ENCODE measurements at places on chromosomes 1 and 21.

- no peak for ATAC-seq
These were observed 11.7 kb upstream of the RNF2 start for GRCh38 chr1:185033686-185034085.

DNA sequence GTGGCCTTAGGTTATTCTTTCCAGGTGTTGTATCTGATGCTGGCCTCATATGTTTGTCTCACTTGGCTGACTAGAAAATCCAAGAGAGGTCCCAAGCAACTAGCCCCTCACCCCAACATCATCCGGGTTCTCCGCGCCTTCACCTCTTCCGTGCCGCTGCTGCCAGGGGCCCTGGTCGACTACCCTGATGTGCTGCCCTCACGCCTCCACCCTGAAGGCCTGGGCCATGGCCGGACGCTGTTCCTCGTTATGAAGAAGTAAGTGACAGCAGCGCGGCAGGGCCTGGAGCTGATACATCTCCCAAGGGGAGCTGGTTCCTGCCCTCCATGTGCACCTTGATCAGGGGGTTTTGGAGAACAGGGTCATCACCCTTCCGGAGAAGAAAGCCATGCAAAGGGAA lies 11.2 kb downstream of the PINK1 start:
- ATAC-seq, result no peak

- no peak for ATAC-seq
These were observed 490.4 kb downstream of the PTPRC start for GRCh38 chr1:199129247-199129646.

DNA sequence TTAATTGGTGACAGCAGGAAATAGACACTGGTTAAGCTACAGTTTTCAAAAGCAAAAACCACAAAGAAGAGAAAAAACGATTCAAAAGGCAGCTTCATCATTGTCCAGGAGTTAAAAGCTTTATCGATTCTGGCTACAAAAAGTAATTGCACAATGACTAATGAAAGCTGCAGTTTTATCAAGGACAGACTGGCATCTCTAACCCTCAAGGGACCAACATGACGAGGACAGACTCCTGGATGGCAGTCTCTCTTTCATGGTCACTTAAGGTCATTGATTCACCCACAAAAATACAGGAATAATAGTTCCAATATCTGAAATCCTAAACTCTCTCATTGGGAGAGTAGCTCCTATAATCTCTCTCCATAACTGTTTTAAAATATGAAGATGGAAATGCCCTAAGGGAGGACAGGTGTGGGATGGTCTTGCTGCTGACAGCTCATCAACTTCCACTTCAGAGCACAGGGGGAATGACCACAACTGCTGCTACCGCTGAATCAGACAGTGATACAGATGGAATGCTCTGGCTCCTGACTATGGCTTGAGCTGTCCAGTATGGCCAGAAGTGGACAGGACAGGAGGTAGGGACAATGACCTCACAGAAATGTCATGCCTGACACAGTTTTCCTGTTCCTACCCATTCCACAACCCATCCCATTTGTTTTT lies 17.4 kb upstream of the CPLANE2 start:
- ATAC-seq, result no peak

- ATAC-seq, result no peak
These were observed 42.4 kb downstream of the RIMS3 start for GRCh38 chr1:40622936-40623629.

DNA sequence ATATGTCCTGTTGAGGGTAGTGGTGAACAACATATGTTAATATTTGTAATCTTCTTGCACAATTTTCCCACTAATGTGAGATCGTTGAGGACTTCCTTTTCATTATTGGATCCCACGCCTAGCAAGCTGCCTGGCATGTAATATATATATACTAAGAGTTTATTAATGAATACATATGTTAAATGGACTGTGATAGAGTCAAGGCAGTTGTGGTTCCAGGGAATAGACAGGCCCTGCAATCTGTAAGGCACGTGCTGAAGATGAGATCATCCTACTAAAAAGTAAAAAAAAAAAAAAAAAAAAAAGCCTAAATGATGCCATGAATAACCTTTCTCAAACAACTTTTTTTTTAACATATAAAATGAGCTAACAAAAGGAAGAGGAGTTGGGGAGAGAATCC lies 28.9 kb downstream of the PLPPR5 start:
- no peak for ATAC-seq

DNA sequence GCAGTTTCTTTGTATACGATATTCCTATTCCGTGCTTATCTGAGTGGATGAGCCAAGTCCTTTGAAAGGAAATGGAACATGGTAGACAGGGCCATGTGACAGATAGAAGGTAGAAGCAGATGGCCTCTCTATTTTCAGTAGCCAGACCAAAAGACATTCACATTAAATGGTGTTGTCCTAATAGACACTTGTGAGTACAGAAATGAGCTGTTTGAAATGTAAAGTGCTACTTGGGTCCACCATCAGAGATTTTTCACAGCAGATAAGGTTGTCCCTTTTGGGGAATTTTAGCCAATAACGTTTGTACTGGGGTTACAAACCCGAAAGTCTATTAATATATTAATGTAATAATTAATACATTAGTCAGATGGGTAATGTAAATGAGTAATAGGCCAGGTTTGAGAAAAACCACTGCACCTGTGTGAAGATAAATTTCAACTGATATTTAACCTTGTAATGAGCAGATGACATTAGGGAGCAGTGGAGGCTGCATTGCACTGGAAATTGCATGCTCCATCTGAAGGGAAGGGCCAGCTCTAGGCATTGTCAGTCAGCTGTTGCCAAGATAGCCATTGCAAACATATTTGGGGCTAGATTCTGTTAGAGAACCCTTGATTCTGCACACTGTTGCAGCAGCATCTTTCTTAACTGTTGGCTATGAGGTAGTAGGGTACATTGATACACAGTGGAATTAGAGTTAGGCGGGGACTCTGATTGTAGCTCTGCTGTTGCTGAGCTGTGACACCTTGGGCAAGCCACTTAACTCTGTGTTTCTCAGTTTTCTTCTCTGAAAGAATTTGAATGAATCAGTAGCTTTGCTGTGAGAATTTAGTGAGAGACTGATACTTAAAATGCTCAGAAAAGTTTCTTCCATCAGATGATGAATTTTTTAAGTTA lies 43.8 kb downstream of the FGGY start:
- no peak for ATAC-seq

- ATAC-seq, result no peak
These were observed 51.0 kb upstream of the EFHD2 start for GRCh38 chr1:15358565-15359133.

DNA sequence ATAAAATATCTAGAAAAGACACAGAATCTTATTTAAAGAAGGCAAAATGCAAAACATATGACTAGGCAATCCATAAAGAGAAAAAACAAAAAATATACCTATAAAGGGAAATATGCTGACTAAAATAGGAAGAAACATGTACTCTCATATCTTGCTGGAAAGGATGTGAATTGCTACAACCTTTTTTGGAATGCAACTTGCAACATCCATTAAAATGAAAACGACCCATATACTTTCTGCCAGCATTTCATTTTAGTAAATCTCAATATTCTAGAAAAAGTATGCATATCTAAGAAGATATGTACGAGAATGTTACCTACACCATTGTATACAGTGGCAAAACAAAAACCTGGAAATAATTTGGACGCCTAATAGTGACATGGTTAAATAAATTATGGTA lies 56.6 kb downstream of the EDEM3 start:
- ATAC-seq, result no peak

DNA sequence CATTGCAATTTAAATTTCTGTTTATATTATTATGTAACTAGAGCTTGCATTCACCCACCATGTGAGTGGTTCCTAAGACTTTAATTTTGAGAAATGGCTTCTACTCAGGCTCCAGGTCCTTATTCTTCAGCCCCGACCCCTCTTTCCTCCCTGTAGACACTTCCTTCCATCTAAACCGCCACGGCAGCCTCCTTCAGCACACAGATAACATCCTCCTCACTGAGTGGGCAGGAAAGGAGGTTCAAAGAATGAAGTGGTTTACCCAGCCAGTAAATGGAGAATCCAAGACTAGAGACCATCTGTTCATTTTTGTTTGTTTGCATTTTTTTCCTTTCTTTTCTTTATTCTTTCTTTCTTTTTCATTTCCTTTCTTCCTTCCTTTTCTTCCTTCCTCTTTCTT lies 37.1 kb upstream of the SOD1 start:
- ATAC-seq, result no peak

- no peak for ATAC-seq
These were observed 140.3 kb downstream of the PLXNA2 start for GRCh38 chr1:208103597-208104513.

DNA sequence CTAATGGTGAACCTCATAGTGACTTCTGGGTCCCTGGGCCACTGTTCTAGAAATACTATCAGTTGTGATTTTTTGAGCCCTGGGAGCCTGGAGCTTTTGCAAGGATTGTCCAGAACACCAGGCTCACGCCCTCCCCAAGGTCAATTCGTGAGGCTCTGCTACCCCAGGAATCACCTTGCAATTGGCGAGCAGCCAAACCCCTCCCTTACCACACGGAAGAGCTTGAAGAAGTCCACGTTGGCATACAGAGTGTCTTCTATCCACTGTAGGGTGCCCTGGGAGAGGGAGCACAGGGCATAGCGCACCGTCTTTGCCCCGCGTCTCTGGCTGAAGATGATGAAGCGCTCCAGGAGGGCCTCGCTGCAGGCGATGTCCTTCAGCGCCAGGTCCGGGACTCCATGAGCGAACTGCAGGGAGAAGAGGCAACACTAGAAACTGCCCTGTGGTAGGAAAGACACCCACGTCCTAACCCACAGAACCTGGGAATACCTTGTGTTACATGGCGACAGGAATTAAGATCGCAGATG lies 22.3 kb downstream of the ABCA4 start:
- ATAC-seq, result no peak

DNA sequence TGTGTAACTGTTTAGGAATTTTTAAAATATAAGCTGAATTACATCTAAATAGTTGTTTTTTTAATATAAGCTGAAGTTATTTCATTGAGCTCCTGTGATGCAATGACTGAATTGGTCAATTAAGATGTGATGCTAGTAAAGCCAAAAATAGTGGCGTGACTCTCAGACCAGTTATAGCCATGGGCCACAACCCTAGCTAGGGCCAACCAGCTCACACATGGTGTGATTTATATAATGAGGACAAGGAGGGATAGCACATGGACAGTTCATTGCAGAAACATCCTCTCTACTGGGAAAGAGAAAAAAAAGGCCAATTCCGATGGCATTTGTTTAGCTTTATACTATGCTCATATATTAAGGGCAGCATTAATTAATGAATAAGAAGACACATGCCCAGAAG lies 119.3 kb upstream of the PROX1 start:
- ATAC-seq, result no peak

DNA sequence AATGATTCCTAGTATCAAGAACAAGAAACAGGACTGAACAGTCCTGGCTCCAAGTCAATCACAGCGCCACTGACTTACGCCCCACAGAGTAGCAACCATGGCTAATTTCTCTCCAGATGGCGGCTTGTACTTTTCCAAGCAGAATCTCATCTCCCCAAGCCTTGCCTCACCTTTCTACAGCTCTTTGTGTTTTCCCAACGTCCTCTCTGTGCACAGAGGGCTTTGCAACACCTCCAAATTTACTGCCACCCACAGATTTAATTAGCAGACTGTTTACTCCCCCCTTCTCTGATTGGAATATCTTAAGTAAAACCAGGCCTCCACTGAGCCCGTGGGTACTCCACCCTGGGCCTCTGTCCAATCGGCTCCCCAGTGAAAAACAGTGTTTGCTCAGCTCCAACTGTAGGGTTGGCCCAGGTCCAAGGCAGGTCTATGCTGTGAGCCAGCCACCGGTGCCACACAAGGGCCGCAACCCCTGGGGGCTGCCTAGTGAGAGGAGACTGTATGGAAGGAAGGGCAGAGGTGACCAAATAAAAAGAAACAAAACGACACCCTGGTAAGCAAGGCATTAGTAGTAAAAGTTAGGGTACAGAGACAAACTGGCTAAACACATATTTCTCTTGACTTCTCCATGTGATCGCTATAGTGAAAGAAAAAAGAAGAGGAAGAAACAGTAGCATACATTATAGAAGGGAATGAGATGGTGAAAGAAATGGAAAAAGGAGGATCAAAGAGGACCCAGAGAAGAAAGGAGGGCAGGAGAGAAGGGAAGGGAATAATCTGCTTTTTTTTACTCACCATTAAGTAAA lies 128.4 kb upstream of the SOD1 start:
- no peak for ATAC-seq

- ATAC-seq, result no peak
These were observed 102.7 kb upstream of the DPH5 start for GRCh38 chr1:101128211-101128727.

GRCh38 chr1:231236938-231237337 lies 4.1 kb upstream of the GNPAT start:
- no peak for ATAC-seq

- ATAC-seq, result peak; percentile 66
These were observed 37.3 kb upstream of the COL6A2 start for GRCh38 chr21:46060596-46061061.

DNA sequence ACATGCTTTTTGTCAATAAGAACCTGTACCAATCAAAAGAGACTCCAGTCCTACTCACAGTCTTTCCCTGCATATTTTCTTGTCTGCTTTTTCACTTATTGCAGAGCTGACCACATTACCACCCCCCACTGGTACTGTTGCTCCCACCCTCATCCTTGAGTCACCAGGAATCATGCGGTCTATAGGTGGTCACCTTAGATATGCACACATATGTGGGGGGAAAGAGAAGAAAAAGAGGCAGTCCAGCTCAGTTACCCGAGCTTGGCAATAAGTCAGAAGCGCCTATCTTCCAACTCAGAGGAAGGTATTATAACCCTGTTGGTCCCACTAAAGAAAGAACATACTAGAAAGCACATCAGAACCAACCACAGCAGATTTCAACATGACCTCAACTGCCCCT lies 119.2 kb downstream of the SMYD2 start:
- ATAC-seq, result no peak

DNA sequence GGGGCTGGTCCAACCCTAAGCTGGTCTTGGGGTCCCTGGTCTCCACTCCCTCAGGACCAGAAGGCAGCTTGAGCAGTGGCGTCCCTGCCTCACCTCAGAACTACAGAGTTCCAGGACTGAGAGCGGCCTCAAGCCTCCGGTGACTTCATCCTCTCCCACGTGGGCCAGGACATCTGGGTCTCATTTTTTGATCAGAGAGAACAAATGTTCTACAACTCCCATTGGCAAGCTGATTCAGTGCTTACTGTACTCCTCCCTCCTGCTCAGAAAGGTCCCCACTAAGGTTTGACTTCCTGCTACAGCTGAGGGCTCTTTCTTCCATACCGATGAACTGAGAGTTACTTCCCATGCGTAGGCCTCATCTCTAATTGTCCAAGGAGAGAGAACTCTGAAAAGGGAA lies 78.5 kb downstream of the PLXNA2 start:
- ATAC-seq, result peak; percentile 22
